ENCODE measurements at places on chromosomes 6 and 20.

- DNase-seq: no peak
Observed at GRCh38 chr6:109579361-109579760, 96.3 kb upstream of the ZBTB24 start.

GRCh38 chr6:114564302-114564933, 221.6 kb upstream of the HS3ST5 start:
- no peak for DNase-seq

DNA sequence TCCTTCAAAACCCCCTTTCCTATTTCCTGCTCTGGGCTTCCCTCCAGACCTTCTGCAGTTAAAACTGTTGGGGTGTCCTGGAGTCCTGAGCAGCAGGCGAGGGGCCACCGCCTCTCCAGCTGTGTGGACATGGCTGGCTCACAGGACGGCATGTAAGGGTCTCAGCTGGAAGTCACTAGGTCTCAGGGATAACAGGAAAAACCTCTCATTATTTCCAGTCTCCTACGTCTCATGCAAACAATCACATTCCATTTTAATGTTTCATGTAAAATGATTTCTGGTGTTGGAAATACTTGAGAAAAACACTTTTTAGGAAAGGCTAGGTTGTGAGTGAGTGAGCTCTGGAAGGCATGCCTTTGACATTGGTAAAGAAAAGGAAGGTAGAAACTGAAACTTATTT, 158.7 kb downstream of the SCML4 start:
- DNase-seq: no peak

GRCh38 chr6:161079566-161080262, 88.1 kb downstream of the MAP3K4 start:
- DNase-seq: peak; percentile 16

DNA sequence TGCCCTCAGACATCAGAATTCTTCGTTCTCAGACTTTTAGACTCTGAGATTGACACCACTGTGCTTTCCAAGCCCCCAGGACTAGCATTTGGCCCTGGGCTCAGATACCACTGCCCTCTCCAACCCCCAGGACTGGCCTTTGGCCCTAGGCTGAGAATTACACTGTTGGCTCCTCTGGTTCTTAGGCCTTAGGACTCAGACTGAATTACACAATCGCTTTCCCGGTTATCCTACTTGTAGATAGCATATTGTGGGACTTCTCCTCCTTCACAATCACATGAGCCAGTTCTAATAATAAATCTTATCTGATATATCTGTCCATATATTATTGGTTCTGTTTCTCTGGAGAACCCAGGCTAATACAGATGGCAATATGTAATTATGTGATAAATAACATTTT, 1725.5 kb downstream of the GRIK2 start:
- DNase-seq: no peak

DNA sequence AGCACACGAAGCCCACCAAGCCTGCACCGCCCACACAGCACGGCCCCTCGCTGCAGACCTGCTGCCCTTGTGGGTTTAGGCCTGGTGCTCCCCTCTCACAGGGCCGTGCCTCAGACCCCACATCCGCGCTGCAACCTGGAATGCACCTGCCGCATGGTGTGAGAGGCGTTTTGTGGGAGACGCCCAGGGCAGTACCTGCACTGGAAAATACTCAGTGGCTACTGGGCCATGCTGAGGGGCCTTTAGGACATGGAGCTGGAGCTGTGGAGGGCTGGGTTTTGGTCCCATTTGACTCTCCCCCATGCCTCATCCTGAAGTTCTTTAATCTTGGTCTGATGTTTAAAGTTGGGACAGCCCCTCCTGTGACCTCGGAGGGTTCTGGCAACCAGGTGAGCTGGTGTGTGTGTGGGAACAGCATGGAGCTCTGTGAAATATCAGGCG, 116.3 kb downstream of the ERMARD start:
- no peak for DNase-seq

- no peak for DNase-seq
Observed at GRCh38 chr6:74167976-74168375, 472.0 kb downstream of the CD109 start.

DNA sequence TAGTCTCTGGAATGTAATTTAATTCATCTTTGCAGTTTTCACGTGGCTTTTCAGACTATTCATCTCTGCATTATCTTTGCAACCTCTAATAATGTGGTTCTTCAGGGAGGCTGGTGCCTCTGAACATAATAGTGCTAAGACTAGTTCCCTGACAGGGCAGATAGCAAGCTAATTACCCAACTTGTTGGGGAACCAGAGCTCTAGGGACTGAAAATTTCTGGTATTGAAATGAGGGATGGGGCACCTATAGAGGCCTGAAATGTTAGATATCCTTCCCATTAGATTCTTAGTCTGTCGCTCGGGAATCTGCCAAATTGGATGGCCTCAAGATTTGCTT, 693.6 kb upstream of the MAP3K7 start:
- no peak for DNase-seq

DNA sequence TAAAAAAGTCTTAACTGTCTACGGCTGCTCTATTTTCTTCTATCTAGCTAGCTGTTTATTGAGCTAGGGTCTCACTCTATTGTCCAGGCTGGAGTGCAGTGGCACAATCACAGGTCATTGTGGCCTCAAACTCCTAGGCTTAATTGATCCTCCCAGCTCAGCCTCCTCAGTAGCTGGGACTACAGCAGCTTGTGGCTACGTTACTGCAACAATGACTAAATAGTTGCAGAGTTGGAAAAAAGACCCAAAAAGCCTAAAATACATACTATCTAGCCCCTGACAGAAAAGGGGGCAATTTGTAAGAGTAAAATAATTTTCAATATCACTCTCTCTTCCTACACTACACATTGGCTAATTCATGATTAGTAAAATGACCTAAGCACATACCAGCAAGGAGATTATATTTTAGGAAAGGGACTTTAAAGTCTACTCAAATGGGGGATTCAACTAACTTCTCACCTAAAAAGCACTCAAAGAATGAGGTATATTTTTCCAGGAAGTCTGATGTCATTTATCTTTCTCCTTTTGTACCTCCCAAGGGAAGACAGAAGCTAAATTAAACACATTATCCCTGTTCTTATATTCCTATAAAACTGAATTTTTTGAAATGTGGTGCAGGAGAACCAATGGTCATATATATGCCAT, 82.8 kb downstream of the ZMYND8 start:
- DNase-seq: no peak

- no peak for DNase-seq
Observed at GRCh38 chr6:106167096-106167814, 81.1 kb downstream of the PRDM1 start.

GRCh38 chr6:150068720-150069648, at the start of gene ULBP3:
TSS of gene ULBP3 (minus strand) at chr6:150069121. CDS start at chr6:150069066, 55 bp downstream.
- peak; percentile 88 for DNase-seq

DNA sequence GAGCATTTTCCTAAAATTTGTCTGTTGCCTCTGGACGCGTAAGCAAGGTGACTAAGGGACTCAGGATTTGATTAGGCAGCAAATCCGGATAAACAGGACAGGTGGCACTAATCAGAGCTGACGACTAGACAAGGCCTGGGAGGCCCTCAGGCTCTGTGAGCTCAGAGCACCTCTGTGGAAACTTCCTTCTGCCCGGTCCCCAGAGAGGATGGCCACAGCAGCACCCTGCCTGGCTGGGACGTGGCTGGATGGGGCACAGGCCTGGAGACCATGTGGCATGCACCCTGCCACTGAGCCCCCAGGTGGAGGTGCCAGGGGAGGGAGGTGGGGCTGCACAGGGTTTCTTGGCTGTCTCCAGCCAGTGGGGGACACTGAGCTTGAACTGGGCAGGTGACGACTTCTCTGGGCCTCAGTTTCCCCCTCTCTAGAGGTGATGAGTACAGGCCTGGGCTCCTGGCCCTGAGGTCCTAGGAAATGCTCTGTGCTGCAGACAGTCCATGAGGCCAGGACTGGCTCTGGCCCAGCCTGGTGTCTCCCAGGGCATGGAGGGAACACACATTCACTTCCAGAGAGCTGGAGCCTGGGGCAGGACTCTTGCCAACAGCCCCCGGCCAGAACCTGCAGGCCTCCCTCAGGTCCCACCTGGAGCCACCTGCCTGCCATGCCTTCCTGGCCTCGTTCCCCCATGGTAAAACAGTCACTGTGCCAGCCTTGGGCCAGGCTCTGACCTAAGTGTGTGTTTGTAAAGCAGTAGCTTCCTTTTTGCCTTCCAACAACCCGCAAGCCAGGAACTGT, 39.6 kb upstream of the STX16 start:
- DNase-seq: no peak

GRCh38 chr6:116446399-116446798, 14.8 kb upstream of the CALHM6 start:
- peak; percentile 21 for DNase-seq

DNA sequence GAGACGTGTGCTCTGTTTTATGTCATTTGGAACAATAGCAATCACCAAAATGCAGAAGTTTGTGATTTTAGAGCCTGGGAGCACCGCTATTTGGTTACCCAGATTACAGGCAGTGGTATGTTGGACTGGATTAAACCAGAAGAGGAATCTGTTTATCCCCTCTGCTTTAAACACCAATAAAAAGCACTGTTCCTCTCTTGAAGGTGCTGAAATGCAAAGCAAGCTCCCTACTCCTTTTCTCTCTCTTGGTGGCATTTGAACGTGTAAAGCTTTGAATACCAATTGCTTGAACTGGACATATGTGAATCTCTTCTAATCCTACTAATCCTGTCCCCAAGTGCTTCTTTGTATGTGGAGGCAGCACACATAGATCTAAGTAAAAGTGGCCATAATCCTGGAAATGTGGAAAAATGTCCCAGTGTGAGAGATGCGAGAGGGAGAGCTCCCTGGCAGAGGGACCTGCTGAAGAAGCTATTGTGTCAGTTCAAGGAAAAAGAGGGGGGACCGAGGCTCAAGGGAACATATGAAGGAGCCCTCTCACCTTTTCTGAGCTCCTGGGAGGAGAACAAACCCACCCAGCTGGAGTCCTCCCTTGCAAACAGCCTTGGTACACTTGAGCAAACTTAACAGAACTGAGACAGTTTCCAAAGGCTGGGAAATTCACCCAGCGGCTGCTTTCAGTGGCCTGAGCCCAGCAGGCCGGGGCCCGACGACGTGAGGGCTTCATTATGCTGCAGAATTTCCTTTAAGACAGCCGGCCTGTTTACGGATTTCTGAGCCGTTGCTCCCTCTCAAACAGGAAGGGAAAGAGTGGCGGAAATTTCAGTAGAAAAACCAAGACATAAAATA, 18.8 kb upstream of the OLIG3 start:
- DNase-seq: no peak

DNA sequence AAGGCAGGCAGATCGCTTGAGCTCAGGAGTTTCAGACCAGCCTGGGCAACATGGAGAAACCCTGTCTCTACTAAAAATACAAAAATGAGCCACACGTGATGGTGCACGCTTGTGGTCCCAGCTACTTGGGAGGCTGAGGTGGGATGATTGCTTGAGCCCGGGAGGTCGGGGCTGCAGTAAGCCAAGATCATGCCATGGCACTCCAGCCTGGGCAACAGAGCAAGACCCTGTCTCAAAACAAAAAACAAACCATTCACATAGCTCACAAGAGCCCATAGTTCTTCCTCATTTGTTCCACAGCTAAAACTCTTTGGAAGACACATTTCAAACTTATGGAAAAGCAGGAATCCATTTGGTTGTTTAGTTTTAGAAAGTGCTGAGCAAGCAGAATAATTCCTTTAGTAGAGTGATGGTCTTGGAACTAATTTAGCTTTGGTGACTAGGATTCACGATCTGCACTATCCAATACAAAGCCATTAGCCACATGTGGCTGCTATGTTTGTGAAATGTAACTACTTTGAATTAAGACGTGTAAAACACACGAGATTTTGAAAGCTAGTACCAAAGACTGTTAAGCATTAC, 4.1 kb downstream of the ZNFX1 start:
- no peak for DNase-seq

DNA sequence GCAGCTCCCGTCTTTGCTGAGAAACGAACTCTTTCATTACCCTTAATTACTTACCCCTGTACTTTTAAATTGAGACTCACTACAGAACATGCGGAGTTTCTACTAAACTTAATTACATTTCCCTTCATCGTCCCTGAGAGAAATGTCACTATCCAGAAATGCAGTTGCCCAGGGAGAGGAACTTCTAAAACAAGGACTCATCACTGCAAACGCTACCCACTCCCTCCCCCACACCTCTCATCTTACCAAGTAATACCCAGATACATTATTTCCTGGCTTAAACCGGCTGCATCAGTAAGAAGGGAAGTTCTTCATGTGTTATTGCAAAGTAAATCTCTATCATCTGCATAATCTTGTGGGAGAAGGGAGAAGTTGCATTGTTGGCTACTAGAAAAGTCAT, 138.3 kb downstream of the IPCEF1 start:
- DNase-seq: no peak
